ENCODE measurements at places on chromosomes 11 and 22. TPM values are rescaled to one million over a fixed set of nuclear protein-coding genes. Genes with fewer than 3 reads are reported as not detected.

The THAP12 gene
- total RNA-seq, result 50.2 TPM

The TEF gene
- 1.3 TPM for total RNA-seq

The CASP5 gene
- not detected for total RNA-seq

The MMP12 gene
- not detected for total RNA-seq

The CADM1 gene
- 23.4 TPM for total RNA-seq

The EFCAB6 gene
- total RNA-seq, result 0.45 TPM

The OR10G4 gene
- not detected for total RNA-seq

The GNG3 gene
- not detected for total RNA-seq

Data from A549 treated with GW870086 at 1 μM for 4 hours (cell line).